ENCODE measurements at places on chromosomes 2 and 18.

DNA sequence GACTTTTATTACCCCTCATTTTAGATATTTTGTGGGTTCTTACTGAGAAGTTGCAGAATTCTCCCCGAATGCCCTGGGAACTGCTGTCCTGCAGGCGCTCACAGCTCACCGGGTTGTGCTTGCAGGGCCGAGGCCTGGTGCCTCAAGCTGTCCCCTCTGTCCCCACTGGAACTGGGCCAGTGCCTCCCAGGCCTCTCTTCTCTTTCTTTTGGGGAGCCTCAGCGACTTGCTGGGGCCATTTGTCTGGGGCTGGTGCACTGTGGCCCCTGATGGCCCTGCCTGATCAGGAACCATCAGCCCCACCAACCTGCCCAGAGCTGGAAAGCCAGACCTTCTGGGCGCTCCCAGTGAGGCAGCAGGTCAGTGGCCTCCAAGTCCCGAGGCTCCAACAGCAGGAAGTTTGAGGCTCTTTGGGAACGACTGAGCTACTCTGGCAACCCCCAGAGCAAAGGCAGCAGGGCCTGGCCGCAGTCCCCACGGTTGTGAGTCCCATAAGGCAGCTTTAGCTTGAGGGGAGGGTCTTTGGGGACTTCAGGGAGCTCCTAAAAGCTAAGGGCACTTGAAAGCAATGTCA, 14.7 kb upstream of the NEU4 start:
- no peak for DNase-seq

DNA sequence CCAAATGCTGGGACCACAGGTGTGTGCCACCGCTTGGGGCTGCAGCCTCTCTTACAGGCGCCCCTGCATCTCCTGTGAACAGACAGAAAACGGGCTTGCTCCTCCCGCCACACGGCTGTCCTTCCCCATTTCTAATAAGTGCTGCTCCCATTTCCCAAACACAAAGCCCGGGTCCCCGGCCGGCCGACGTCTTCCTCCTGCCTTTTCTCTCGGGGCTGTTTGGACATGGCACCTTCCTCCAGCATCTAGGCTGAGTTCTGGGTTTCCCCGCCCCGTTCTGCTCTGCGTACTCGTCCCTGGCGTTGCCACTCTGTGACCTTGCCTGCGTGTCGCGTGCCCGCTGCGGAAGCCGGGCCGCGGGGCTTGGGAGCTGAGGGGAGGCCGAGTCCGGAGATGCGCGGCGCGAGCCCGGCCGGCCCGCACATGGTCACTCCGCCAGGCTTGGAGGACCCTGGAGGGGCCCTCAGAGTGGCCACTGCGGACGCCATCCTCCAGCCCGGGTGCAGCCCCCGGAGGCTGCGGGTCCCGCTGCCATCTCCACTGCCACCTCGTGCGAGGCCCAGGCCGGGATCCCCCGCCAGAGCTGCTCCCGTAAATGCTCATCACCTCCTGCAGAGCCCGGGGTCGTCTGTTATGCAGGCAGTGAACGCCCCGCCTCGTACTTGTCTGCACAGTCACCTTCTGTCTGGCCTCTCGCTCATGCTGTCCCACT, 26.3 kb downstream of the PRELID3A start:
- DNase-seq = no peak

DNA sequence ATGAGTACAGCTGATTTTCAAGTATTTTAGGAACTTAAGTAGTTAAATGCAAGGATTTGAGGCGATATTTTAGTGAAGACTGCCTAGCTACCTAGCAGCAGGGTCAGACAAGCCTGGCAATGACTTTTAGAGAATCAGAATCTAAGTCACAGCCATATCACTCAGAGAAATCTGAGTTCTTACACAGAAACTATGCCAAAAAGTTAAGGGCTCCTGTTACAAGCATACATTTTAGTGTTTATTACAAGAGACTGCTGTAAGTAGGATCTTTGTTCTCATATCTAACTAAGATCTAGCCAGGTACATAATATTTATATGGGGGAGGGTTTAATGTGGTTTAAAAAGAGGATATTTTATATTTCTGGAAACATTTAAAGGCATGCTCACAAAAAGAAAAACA, 37.5 kb downstream of the MAP4K3 start:
- DNase-seq = no peak

DNA sequence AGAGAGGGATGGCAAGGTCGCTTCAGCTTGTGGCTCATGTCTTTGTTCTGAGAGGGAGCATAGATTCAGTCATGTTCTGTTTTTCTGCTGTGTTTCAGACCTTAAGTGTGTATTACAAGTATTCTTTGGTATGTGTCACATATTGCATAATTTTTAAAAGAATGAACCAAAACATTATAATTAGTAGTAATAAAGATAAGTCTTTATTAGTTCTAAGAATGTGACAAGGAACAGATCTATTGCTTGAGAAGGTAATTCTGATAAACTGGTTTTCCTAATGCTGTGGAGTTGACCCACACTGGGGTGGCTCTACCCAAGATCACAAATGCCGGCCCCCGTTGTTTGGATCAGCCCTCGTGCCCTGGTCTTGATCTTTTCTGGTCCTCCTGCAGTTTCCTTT, 124.3 kb upstream of the FOSL2 start:
- no peak for DNase-seq

- DNase-seq = no peak
Observed at GRCh38 chr2:43941359-43941758, 54.4 kb downstream of the LRPPRC start.

- DNase-seq = no peak
Observed at GRCh38 chr2:69036926-69037325, 23.9 kb downstream of the ANTXR1 start.

GRCh38 chr2:179443180-179443579, 178.5 kb upstream of the SESTD1 start:
- DNase-seq = no peak

DNA sequence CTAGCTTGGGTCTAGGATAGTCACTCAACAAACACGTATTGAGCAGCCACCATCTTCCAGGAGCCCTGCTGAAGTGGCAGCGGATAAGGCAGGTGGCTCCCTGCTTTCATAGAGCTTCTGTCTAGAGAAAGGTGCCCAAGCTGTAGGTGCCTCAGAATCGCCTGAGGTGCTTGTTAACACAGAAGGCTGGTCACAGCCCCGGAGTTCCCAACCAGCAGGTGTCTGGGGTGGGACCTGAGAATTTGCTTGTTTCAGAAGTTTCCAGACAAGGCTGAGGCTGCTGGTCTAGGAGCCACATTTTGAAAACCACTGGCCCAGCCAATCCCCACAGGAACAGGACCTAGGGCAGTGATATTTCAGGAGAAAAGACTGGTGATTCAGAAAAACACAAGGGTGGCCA, 45.3 kb upstream of the SMAD7 start:
- no peak for DNase-seq

- no peak for DNase-seq
Observed at GRCh38 chr2:8574196-8575037, 107.4 kb upstream of the ID2 start.

- no peak for DNase-seq
Observed at GRCh38 chr2:44542520-44542919, 180.8 kb downstream of the CAMKMT start.

- peak; percentile 41 for DNase-seq
Observed at GRCh38 chr2:17752892-17753802, 463 bp downstream of the SMC6 start.

GRCh38 chr2:30770816-30771576, 36.2 kb downstream of the CAPN13 start:
- no peak for DNase-seq

- no peak for DNase-seq
Observed at GRCh38 chr2:175414882-175415487, 233.5 kb upstream of the ATP5MC3 start.

- no peak for DNase-seq
Observed at GRCh38 chr2:27322301-27322765, 564 bp downstream of the MPV17 start.

DNA sequence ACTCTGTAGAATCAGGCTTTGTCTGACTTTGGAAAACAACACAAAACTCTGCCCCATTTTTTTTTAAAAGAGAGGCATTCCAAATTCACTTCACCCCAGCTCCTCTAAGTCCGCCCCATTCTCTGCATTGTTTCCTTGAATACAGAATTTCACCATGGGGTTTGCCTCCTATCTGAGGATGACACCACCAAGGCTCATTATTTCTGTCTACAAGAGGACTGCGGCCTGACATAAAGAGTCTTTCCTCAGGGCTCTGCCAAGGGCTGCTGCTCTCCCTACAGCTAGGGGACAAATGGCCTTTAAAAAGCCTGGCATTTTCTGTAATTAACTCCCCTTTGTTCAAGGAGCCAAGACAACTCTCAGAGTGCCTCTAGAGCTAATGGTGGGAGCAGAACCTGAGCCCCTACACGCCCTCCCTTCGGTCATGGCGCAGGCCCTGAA, 4.6 kb downstream of the CHST10 start:
- no peak for DNase-seq

GRCh38 chr2:239360421-239361310, 40.2 kb downstream of the HDAC4 start:
- no peak for DNase-seq

- no peak for DNase-seq
Observed at GRCh38 chr18:35876243-35876642, 96.2 kb upstream of the RMP24 start.

DNA sequence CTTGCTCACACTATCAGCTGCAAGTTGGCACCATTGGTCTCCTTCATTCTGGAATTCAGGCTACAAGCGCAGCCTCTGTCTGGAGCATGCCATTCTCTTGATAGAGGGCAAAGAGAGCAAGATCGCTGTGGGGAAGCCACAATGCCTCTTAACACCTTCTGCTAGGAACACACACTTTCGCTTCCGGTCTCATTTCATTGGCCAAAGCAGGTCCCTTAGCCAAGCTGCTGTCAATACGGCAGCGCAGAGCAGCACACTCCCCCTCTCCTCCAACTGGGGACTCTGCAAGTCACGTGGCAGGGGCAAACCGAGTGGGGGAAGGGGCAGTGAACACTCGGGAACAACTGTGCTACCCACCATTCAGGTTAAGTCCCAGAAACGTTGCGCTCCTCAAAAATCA, 98.1 kb downstream of the MMADHC start:
- DNase-seq = no peak

GRCh38 chr2:65974067-65974723, 460.7 kb upstream of the MEIS1 start:
- DNase-seq = no peak

DNA sequence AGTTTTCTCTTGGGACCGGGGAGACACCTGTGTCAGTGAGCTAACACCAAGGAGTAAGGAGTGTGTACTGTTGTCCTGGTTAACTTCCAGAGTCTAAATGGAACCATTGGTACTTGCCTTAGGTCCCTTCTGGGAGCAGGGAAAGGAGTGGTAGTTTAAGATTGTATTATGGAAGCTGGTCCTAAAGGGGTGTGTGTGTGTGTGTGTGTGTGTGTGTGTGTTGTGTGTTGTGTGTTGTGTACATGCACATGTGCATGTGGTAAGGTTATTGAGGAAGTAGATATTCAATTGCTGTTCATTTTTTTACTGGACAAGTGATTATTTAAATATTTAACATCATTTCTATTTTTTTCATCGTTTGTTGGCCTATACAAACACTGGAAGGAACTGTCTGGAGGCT, 1.4 kb downstream of the APLF start:
- no peak for DNase-seq

GRCh38 chr2:66432801-66433694, 1.9 kb upstream of the MEIS1 start:
- peak; percentile 87 for DNase-seq

DNA sequence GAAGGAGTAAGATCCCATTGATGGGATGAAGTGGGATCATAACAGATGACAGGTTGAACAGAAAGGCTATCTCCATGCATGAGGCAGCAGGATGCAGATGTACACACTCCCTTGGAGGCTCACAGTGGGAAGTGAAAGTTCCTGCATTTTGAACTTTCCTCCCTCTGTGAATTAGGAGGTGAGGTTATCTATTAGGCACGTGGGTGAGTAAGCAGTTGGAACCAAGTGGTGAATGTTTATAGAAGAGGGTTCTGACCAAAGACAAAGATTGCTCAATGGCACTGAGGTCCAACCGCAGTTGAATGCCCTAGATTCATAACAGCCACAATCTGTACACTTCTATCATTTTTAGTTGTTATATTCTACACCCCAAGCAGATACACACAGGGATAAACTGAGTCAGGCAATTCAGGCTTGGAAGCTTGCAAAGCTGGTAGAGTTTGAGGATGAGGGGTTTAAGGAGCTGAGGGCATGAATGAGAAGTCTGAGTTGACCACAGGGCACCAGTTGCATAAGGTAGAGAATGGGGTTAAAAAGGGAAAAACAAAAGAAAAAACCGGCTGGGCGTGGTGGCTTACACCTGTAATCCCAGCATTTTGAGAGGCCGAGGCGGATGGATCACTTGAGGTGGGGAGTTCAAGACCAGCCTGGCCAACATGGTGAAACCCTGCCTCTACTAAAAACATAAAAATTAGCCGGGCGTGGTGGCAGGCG, 7.1 kb upstream of the KCMF1 start:
- peak; percentile 22 for DNase-seq

DNA sequence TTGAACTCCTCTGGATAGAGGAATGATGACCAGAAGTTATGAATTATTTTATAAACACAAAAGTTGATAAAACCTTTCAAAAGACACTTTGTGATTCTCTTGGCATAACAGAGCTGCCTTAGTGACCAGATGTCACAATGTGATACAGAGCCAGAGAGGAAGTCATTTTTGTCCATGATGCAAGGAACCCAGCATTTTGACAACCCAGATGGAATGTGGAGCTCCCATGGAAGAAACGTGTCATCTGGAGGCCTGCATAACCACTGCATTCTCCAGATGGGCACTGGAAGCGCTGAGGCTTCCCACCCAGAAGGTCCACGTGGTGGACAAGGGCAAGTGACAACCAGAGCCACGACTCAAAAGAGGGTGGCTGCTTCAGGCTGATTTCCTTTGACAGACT, 30.1 kb downstream of the HRH4 start:
- DNase-seq = no peak

DNA sequence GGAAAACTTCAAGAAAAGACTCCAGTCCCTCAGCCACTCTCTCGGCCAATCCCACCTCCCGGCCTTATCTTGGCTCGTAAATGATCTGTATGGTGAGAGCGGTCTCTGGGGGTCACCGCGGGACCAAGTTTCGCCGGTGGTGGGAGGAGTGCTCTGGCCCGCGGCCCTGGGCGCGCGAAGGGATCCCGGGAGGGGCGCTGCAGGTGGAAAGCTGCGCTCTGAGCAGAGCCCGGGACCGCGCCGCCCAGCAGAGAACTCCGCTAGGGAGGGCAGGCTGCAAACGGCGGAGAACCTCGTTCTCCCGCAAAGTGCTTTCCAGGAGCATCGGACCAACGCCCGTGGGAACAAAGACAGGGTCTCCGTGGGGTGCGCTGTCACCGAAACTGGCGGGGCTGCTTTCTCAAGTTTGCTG, 622 bp downstream of the LRP2 start:
- DNase-seq = no peak

GRCh38 chr2:117801826-117802225, 12.7 kb upstream of the DDX18 start:
- DNase-seq = no peak

GRCh38 chr2:61443342-61444041, 27.4 kb downstream of the USP34 start:
- no peak for DNase-seq

- DNase-seq = no peak
Observed at GRCh38 chr2:186533717-186534116, 47.7 kb downstream of the ZC3H15 start.
